ENCODE measurements at places on chromosomes 4 and X. TPM values are rescaled to one million over a fixed set of nuclear protein-coding genes. Genes with fewer than 3 reads are reported as not detected.

VBP1 gene
- total RNA-seq = 68.9 TPM

DNA sequence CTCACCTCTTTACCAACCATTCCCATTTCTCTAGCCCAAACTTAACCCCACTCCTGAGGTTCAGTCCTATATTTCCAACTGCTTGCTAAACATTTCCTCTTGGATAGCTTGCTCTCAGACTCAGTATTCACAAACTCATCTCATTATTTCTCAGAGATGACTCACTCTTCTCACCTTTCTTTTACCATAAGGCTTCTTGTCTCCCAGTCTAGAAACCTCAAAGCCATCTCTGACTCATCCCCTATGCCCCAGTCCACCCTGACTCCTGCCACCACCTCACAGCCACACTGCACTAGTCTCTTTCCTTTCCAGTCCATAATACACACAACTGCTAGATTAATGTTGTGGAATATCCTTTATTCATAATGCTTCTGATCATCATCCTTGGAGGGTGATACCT lies 4.8 kb downstream of the FRMPD3 start:
- no peaks in the 10 kb centered on the region for H3K27me3 ChIP-seq
- no peak overlapping the region for H3K4me3 ChIP-seq
- H3K4me1 ChIP-seq = peaks cover 26% of the 10 kb centered on the region
- H3K36me3 ChIP-seq = no peaks in the 10 kb centered on the region
- H3K27ac ChIP-seq = peak overlapping the region; percentile 28

BBS7 gene
- total RNA-seq = 21.4 TPM

DNA sequence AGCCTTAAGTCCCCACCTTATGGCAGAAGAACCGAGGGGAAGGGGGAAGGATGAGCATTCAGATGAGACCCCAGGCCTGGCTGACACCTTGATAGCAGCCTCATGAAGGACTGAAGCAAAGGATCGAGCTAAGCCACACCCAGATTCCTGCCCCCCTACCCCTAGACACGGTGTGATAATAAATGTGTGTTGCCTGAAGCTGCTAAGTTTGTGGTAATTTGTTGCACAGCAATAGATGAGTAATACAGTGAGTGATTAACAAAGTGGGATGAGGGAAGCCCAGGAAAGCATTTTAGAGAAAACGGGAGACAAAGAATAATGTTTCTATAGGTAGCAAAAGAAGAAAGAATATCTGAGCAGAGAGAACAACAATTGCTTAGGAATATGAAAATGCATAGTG lies 404.2 kb downstream of the MID1IP1 start:
- no peaks in the 10 kb centered on the region for H3K36me3 ChIP-seq
- H3K4me1 ChIP-seq = no peaks in the 10 kb centered on the region

DNA sequence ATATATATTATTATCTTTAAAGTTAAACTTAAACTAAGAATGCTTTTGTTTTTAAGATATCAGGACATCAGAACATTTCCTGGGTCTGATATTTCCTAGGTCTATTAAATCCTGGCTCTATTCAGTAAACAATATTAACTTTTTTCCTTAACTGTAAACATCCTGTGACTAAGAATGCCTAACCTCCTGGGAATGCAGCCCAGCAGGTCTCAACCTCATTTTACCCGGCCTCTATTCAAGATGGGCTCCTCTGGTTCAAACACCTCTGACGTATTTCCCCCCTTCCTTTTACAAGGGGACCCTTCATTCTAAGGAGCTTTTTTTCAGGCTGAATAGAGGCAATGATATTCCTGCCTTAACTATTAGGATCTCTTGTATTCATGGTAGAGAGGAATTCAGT lies 35.8 kb upstream of the DYNLT3 start:
- H3K4me3 ChIP-seq = no peak overlapping the region
- no peak for DNase-seq
- H3K27me3 ChIP-seq = no peaks in the 10 kb centered on the region
- H3K4me1 ChIP-seq = no peaks in the 10 kb centered on the region

GRCh38 chr4:185098474-185098873 lies 44.6 kb upstream of the SLC25A4 start:
- H3K36me3 ChIP-seq = no peaks in the 10 kb centered on the region
- H3K27me3 ChIP-seq = no peaks in the 10 kb centered on the region
- H3K4me3 ChIP-seq = no peak overlapping the region
- no peaks in the 10 kb centered on the region for H3K4me1 ChIP-seq
- no peak overlapping the region for H3K27ac ChIP-seq

DNA sequence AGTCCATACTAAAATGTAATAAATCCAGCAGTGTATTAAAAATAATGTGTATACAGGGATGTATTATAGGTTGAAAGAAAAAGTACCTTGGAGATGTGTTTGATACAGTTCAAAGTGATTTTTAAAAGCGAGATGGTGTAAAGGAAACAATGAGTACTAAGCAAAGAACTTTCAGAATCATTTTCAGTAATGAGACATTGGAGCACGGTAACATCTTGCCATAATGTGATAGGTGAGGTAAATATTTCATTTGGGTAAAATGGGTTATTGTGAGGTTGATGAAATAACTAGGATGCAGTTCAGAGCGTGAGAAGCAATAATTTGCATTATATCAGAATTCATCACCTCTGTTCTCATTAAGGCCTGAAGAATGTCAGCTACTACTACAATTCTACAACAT lies 25.9 kb downstream of the EIF2S3 start:
- no peaks in the 10 kb centered on the region for H3K36me3 ChIP-seq
- H3K27ac ChIP-seq = peak overlapping the region; percentile 29
- DNase-seq = no peak
- H3K4me3 ChIP-seq = no peak overlapping the region

DNA sequence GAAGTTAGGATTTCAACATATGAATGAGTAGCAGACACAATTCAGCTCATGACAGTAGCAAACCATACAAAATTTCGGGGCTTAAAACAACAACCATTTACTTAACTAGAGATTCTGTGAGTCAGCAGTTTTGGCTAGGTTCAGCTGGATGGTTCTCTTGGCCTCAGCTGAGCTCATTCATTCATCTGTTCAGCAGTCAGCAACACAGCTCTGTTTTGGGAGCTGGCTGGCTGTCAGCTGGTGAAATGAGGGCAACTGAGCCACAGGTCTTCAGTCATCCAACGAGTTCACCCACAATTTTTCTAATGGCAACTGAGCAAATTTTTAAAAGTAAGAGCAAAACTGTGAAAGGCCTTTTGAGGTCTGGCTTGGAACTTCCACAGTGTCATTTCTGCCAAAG lies 2005.1 kb upstream of the AGA start:
- H3K27ac ChIP-seq = no peak overlapping the region
- no peaks in the 10 kb centered on the region for H3K27me3 ChIP-seq
- H3K4me3 ChIP-seq = no peak overlapping the region
- DNase-seq = no peak
- no peaks in the 10 kb centered on the region for H3K36me3 ChIP-seq

USP53 gene
- 14.6 TPM for total RNA-seq

ADGRG2 gene
- 0.20 TPM for total RNA-seq

DNA sequence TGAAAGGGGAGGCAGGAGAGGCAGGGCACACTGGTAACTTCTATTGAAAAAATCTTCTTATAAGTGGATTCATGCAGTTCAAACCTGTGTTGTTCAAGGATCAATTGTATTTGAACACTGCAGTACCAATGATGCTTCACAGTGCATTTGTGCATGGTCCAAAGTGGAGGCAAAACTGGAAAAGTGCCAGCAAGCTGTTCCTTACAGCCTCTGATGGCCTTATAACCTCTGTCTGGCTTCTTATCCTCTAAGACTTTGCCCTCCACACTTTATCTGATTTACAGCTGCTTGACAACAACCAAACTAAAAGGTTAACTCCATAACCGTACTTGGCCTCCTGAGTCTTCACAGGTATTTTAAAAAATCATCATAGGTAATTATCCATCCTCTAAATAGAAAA lies 40.4 kb downstream of the MAGEB17 start:
- H3K27ac ChIP-seq = no peak overlapping the region
- no peaks in the 10 kb centered on the region for H3K36me3 ChIP-seq
- no peak for DNase-seq
- no peaks in the 10 kb centered on the region for H3K4me1 ChIP-seq

REPS2 gene
- total RNA-seq = 15.4 TPM

- H3K4me3 ChIP-seq = no peak overlapping the region
- H3K4me1 ChIP-seq = peaks cover 8% of the 10 kb centered on the region
- 0 out of 2 replicates have a peak, but pooled peaks cover 6% of the 10 kb centered on the region for H3K27me3 ChIP-seq
- no peak overlapping the region for H3K27ac ChIP-seq
Measured at GRCh38 chr4:3530051-3530450, 2.2 kb downstream of the LRPAP1 start.

ABLIM2 gene
- 1.6 TPM for total RNA-seq

DNA sequence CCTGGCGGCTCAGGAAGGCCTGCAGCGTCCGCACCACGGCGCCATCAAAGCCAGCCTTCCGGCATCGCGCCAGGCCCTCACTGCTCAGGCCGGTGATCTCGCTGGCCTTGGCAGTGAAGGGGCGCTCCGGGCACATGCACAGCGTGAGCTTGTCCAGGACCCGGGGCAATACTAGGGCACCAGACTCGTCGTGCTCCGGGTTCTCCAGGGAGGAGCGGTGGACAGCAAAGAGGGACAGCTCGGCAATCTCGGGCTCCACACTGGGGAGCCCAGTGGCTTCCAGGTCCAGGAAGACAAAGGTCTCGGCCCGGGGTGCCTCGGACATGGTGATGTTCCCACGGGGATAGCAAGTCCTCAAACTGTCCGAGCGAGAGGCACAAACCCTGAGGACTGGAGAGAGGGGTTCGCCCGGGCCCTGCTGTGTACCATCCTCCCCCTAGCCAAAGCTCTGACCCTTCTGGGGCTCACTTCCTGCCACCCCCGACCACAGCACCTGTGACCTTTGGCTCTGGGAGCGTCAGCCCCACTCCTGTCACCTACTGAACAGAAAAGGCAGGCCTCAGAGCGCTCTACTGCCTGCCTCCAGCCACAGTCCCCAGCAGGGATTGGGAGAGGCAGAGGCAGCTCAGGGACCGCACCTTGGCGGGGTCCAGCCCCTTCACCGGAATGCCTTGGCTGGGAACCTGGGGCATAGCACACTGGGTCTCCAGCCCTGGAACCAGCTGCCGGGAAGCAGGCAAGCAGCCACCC lies 575 bp downstream of the TREX2 start:
- H3K27me3 ChIP-seq = 0 out of 2 replicates have a peak, but pooled peaks cover 5% of the 10 kb centered on the region
- H3K36me3 ChIP-seq = no peaks in the 10 kb centered on the region
- no peak for DNase-seq
- H3K27ac ChIP-seq = no peak overlapping the region

- DNase-seq = no peak
- H3K27ac ChIP-seq = no peak overlapping the region
- no peaks in the 10 kb centered on the region for H3K36me3 ChIP-seq
Measured at GRCh38 chr4:163833669-163834068, 339.2 kb downstream of the TMA16 start.

GRCh38 chrX:155951237-155951789 lies 46.2 kb upstream of the IL9R start:
- no peaks in the 10 kb centered on the region for H3K4me1 ChIP-seq
- DNase-seq = no peak
- H3K27ac ChIP-seq = no peak overlapping the region
- no peaks in the 10 kb centered on the region for H3K36me3 ChIP-seq

GRCh38 chr4:114924311-114924710 lies 189.1 kb downstream of the NDST4 start:
- H3K27me3 ChIP-seq = no peaks in the 10 kb centered on the region
- no peak overlapping the region for H3K27ac ChIP-seq
- no peaks in the 10 kb centered on the region for H3K36me3 ChIP-seq
- no peak for DNase-seq
- H3K4me1 ChIP-seq = no peaks in the 10 kb centered on the region

DNA sequence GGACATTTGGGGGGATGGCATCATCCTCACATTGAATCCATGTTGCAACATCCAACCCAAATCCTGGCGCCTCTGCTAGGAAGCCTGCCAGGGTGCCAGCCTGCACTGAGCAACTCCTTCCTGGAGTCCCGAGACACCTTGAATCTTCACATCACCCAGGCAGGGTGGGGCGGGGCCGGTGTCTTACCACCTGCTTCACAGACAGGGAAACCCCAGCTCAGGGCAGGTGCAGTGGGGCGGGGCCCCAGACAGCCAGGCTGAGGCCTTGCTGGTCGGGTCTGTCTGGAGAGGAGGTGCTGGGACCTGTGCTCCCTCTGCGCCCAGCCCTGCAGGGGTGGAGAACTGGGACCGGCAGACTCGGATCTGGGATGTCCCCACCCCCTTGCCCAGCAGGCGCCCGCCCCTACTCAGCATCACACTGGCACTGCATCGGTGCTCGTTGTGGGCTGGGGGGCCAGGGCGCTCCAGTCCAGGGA lies 31.5 kb upstream of the HTRA3 start:
- no peak overlapping the region for H3K27ac ChIP-seq
- no peak overlapping the region for H3K4me3 ChIP-seq
- no peaks in the 10 kb centered on the region for H3K27me3 ChIP-seq
- peak; percentile 47 for DNase-seq
- H3K4me1 ChIP-seq = peaks cover 5% of the 10 kb centered on the region

- H3K4me3 ChIP-seq = no peak within 1 kb of the TSS
- H3K36me3 ChIP-seq = no peaks in the 10 kb centered on the region
- H3K27me3 ChIP-seq = peaks cover 8% of the 10 kb centered on the region
- DNase-seq = no peak
Measured at GRCh38 chrX:71910643-71910985, at the start of gene NHSL2. Gene NHSL2 (plus strand): TSS chrX:71910845.

ZNF630 gene
- total RNA-seq = 2.3 TPM

GRCh38 chr4:130705023-130705422 lies 1609.1 kb downstream of the C4orf33 start:
- no peak overlapping the region for H3K4me3 ChIP-seq
- no peaks in the 10 kb centered on the region for H3K27me3 ChIP-seq
- no peaks in the 10 kb centered on the region for H3K36me3 ChIP-seq
- H3K27ac ChIP-seq = no peak overlapping the region
- no peak for DNase-seq
